Fibroblast of skin of left quadriceps (primary cell): ENCODE measurements at places on chromosomes 4 and X.
A peak's percentile ranks its signal among the peaks of the same experiment; 100 is the strongest.

GRCh38 chrX:9374555-9374954 is 90.3 kb upstream of the TBL1X start:
- DNase-seq, result no peak

GRCh38 chrX:45850775-45851433 is 650.2 kb upstream of the DIPK2B start:
- no peak for DNase-seq

DNA sequence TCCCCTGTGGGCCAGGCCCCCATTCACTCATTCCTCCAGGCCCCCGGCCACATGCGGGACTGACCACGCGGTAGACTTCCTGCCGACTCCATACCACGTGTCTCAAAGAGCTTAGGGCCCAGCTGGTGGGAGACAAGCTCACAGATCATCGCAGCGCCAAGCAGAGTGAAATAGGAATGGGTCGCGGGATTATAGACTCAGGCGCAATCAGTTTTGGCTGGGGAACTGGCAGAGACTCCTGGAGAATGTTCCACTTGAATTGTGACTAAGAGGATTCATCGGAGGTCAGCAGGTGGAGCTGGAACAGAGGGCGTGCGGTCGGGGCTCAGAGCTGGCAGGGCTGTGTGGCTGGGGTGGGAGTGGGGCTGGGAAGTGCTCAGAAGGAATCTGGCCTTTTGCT is 15.6 kb downstream of the ATP2B3 start:
- no peak for DNase-seq

- DNase-seq, result no peak
Observed at GRCh38 chr4:19266566-19266965, 985.1 kb upstream of the SLIT2 start.

GRCh38 chr4:98778206-98778605 is 119.8 kb upstream of the TSPAN5 start:
- no peak for DNase-seq

GRCh38 chr4:42566835-42567234 is 90.1 kb downstream of the ATP8A1 start:
- no peak for DNase-seq

DNA sequence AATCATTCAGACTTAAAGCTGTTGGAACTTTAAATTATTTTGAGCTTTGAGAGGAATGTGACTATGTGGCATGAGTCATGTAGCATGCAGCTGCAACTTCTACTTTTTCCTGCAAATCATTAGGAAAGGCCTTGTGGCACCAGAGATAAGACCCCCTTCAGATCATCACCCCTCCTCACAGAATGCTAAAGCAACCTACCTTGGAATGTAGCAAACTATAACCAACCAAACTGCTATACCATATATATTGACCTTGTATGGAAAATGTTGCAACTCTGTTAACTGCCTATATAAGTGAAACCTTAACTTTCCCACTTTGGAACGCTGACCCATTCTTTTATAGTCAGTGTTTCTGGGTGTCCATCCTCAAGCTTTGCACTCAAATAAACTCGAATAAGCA is 32.0 kb downstream of the ATXN3L start:
- peak; percentile 81 for DNase-seq

DNA sequence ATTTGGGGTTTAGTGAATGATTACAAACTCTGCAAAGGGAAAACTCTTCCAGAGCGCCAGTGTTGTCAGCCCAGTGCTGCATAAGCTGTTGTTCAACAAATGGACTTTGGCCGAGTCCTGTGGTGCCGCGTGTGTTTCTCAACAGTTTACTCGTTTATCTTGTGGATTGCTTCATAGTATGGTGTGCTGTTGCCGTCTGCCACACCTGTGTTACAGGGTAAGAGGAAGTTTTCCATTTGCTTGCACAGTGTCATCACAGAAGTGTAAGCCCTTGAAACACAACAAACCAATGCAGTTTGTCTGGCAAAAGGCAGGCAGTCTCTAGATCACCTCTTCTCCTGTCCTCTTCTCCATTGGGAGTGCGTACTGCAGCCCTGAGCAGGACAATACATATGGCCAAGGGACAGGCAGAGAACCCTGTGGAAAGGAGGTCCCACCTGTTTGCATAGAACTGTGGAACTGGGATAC is 66.3 kb downstream of the DCUN1D4 start:
- no peak for DNase-seq

- DNase-seq, result no peak
Observed at GRCh38 chrX:96989830-96990571, 106.3 kb downstream of the RPA4 start.

DNA sequence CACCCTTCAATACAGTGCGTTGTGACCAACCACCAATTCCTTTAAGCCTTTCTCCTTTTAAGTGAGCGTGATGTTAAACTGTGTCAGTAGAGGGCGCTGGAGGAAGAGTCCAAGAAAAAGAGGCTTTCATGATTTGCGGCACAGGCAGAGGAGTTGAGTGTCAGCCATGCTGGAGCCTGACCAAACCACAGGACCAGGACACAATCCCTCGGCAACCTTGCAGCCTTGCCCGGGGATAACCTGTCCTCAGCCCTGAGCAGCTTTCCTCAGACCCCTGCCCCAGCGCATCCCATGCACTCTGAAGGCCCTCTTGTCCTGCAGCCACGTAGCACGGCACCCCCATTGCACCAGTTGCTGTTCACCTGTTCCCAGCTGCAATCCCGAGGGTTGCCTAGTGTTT is 53.5 kb upstream of the SMIM31 start:
- no peak for DNase-seq

DNA sequence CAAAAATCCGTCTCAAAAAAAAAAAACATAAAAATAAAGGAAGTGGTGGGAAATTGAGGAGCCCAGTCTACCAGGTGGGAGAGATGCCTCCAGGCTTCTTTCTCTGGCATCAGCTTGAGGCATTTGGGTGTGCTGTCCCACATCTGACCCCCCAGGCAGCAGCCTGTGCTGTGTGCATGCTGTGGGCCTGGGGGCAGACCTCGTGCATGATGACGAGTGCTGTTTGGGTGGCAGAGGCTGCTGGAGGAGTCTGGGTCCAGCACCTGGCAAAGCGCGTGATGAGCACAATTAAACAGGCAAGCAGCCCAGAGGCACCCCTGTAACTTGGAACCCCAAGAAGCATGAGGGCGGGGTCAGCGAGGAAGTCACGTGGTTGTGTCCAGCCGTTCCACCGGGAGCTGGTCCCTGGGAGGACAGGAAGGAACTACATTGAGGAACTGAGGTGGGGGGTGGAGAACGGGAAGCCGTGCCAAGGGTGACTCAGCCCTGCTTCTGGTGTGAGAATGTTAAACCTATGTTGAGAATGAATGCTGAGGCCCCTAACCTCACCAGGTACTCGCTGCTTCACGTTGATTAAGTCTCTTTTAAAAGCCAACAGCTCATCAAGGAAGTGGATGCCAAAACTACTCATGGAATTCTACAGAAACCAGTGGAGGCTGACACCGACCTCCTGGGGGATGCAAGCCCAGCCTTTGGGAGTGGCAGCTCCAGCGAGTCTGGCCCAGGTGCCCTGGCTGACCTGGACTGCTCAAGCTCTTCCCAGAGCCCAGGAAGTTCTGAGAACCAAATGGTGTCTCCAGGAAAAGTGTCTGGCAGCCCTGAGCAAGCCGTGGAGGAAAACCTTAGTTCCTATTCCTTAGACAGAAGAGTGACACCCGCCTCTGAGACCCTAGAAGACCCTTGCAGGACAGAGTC is 6.1 kb downstream of the TACC3 start:
- DNase-seq, result no peak

DNA sequence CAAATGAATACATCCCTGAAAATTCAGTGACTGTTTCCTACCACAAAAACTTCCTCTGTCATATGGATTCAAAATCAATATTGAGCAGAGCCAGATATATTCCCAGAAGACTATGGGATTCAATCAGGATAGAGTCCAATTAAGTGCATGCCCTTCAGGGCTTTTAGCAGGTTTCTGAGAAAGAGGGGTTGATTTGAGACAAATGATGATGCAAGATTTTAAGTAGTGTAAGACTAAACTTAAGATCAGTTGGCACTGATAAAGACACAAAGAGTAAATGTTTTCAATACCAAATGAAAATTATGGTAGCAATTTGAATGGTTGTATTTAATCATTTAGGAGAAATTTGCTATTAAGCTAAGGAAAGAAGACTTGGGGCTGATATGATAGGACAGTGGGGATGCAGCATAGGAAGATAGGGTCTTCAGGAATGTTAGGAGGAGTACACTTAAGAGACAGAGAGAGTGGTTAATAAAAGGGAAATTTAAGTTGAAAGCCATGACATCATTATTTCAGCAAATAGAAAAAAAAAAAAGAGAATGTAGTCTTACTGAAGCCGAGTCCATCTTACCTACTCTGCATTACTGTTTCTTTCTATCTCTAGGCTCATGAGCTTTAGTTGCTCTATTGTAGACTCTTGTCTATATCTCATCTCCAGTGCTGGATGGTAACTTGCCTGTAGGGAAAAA is 32.0 kb upstream of the XK start:
- no peak for DNase-seq

GRCh38 chr4:81346719-81347118 is 125.0 kb downstream of the RASGEF1B start:
- DNase-seq, result no peak

DNA sequence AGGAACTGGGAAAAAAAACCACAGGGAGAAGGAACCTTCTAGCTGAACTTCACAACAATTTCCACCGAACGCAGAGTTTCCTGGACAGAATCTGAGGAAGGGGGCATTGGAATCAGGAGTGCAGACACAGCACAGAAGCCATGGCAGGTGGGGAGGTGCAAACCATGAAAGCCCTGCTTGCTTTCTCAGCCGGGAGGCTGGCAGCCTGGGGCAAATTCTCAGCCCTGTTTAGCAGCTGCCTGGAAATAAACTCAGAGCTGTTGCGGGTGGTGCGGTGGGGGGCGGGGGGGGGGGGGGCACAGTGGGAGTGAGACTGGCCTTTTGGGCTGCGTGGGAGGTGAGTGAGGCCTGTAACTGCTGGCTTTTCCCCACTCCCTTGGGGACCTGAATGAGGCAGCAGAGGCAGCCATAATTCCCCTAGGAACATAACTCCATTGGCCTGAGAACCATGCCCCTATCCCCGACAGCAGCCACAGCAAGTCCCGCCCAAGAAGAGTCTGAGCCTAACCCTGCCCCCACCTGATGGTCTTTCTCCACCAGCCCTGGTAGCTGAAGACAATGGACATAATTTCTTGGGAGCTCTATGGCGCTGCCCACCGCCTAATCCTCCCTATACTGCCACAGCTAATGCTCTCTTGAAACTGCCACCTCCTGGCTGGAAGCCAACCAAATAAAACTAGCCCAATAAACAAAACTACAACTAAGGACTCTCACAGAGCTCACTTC is 176.3 kb downstream of the FAM13A start:
- DNase-seq, result no peak

DNA sequence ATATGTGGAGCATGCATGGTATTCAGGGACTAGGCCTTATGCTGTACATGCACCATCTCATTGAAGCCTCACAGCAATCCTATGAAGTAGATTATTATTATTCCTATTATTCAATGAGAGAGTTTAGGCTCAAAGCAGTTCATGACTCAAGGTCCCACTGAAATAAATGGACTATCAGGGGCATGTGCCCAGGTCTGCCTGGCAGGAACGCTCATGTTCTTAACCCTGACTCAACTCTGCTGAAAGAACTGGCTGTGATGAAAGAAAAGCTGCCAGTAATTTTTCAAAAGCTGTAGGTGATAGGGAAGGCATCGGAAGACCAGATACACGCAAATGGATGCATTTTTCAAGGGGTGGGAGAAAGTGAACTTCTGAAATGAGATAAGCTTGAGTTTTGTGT is 243.4 kb downstream of the PTTG2 start:
- DNase-seq, result no peak

DNA sequence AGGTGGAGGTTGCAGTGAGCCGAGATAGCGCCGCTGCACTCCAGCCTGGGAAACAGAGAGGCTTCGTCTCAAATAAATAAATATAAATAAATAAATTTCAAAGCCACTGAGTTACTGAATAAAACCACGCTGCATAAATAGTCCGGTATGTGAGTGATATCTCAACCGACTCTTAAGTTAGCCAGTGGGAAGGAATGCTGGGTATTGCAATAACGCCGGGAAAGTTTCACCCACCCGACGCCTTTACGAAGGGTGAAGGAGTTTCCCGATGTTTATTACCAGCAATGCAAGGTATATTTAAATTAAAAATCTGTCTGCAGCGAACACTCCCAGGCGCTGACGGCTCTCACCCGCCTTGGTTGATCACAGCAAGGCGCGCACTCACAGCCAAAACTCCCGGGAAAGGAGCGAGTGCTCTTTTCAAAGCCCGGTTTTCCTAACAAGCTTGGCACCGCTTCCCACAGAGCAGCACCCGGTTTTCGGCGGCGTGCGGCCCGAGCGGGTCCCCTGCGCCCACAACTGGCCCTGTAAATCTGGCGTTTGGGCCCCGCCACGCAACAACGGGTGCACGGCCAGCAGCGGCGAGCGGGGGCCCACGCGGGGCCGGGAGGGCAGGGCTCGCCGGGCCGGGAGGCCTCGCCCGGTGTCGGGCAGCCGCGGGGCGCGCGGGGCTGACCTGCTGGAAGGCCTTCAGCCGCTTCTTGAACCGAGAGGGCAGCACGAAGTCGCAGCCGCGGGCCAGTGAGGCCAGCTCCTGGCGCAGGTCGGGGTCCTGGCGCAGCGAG is 13.7 kb downstream of the PPP2R3B start:
- no peak for DNase-seq

DNA sequence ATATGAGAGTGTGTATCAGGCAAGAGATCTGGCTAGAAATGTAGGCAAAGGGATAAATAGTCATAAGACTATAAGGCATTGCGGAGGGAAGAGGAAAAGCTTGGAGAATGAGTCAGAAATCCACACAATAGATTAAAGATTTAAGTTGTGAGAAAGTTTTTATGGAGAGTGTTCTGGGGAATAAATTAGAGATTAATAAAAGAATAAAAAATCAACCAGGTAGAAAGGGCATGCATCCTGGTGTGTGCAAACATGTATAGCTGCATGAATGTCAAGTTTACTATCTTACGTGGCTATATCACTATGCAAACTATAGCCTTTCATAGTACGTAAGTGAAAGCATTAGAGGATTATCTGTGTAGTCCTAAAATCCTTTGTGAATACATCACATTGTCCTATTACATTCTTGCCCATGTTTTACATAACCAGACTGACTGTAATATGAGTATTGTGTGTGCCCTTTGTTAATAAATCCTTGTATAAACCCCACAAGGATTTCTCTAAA is 36.9 kb downstream of the SNCA start:
- no peak for DNase-seq

DNA sequence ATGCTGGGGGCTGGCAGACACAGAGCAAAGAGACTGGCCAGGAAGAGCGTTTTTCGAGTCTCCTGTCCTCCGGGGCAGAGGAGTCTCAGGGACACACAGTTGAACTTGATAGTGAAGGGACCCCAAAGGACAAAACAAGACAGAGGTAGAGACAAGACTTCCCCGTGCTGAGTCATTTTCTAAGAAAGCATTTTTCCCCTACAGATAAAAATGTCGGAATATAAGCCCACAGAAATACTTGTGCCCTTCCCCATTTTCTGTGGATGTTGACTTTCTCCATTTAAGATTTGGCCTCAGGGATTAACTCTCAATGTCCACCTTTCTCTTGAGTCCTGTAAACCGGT is 523 bp upstream of the BTK start:
- DNase-seq, result no peak

GRCh38 chr4:54372951-54373350 is 143.9 kb downstream of the PDGFRA start:
- no peak for DNase-seq

GRCh38 chr4:11397819-11398610 is 30.7 kb downstream of the HS3ST1 start:
- DNase-seq, result no peak
